ENCODE measurements at places on chromosomes 12 and 14.

GRCh38 chr12:55072083-55072482 is 52.3 kb downstream of the NEUROD4 start:
- no peak for DNase-seq

DNA sequence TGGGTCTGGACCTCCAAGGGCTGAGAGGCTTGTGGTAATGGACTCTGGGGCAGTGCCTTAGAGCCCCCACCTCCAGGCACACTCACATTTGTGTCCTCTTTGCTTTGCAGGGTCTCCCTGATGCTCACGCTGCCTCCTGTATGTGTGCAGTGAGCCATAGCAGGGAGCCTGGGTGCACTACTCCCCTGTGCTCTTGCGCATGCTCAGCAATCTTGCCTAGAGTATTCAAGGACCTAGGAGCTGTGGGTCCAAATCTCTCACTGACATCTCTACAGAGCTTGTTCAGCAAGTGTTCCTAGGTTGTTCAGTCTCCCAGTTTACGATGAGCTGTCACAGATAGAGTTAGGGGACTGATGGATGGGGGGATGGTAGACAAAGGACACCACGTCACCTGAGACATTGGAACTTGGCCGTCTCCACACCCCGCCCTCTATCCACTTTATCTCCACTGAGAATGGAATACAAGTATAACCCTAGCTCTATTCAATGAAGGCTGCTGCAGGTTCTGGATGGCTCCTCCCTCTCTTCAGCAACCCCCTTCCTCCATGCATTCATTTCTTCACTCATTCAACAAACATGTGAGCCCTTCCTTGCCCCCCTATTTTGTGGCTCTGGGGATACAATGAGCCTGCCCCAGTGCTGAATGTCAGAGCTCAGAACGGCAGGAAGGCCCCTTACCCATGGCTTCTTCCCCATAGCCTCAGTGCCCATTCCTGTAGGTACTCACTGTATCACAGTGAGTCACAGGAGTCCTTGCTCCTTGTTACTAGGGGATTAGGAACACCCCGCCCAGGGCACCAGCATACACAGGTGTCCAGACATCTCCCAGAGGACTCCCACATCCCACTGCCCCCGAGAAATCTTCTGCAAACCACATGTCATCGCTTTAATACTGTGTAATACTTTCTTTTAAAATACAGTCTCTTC is 31.2 kb downstream of the FIGNL2 start:
- no peak for DNase-seq

GRCh38 chr14:103541709-103542604 is 13.0 kb downstream of the TRMT61A start:
- no peak for DNase-seq

- DNase-seq: no peak
These were observed 20.3 kb downstream of the FIGNL2 start for GRCh38 chr12:51827925-51828818.

GRCh38 chr12:13668880-13669279 is 312.5 kb downstream of the GRIN2B start:
- DNase-seq: no peak

GRCh38 chr14:30657606-30658163 is 35.6 kb downstream of the SCFD1 start:
- no peak for DNase-seq

- no peak for DNase-seq
These were observed 404.4 kb downstream of the FLRT2 start for GRCh38 chr14:85934123-85934885.

DNA sequence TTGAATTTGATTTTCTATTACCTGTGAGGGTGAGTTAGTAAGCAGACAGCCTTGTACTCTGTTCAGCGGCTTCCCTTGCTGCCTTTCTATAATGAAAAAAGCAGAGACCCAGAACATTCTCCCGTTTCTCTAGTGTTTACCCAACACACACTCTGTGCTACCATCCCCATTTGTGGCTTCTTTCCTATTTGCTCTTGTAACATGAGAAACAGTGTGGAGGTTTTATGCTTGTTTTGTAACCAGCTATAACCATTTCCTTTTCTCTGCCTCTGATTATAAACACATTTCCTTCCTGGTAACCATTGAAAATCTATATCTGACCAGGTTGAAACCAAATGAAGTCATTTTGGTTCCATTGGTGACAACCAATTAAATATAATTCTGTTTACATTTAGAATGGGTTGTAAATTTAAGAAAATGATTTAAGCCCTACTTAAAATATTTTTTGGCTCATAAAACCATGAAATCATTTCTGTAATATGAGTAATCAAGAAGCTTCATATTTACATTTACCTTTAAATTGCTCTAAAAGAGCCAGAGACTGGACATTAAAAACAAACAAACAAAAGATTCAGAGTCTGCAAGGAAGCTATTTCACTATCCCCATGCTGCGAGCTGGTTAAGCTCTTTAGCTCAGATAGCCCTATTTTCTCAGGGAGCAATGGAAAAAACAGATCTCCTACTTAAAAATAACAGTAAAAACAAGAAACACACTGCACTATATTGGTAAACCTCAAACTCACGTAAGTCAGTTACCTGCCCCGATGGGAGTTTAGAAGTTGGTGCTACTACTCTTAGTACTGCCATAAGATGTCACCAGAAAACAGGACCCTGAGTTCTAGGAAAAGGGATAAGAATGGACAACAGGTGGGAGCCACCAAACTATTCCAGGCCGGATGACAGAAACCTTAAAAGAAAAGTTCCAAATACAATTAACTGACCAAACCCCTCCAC is 206.5 kb upstream of the EEA1 start:
- DNase-seq: peak; percentile 45

DNA sequence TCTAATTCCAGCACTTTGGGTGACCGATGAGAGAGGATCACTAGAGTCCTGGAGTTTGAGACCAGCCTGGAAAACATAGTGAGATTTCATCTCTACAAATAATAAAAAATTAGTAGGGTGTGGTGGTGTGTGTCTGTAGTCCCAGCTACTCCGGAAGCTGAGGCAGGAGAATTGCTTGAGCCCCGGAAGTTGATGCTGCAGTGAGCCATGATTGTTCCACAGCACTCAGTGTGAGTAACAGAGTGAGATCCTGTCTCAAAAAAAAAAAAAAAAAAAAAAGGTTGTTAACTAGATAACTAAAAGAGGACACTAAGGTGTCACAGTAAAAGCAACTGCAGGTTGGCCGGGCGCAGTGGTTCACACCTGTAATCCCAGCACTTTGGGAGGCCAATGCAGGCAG is 121.3 kb upstream of the MAX start:
- DNase-seq: no peak

DNA sequence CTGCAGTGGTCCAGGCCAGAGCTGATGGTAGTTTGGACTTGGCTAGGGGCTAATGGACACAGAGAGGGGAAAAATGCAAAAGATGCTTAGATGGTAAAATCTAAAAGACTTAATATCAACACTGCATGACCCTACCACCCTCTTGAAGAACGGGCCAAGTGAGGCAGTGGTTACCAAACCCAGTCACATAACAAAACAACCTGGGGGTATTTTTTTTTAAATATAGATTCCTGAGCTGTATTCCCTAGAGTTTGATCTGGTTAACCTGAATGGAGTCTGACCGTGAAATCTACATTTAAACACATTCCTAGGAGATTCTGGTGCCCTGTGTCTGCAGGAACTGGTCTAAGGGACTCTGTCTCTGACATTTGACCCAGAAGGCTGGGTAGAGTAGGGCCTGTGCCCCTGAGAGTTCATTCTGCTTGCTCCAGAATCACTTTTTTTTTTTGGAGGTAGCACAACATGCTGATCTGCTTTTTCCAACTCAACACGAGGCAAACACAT is 15.7 kb downstream of the ABHD4 start:
- DNase-seq: no peak

GRCh38 chr14:64467101-64467500 is 1.8 kb downstream of the AKAP5 start:
- DNase-seq: no peak

DNA sequence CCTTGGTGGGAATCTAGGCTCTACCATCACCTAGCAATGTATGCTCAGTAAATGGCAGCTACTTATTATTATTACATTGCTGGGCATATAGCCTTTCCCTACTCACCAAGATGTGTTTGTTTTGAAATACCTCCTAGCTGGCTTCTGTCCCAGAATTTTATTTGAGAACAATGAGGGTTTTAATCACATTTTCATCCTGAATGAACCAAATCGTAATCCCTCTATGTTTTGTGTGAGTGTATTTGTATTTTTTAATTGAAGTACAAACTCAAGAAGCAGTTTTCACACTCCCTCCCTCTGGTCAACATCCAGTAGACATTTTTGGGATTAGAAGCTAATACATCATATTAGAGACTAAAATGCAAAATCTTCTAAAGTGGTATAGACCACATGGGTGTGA is 7.6 kb downstream of the SLC7A8 start:
- no peak for DNase-seq

GRCh38 chr14:52313903-52314594 is at the start of gene PTGER2:
Gene PTGER2 (plus strand): TSS chr14:52314312. CDS start chr14:52314549, 237 bp downstream.
- peak; percentile 53 for DNase-seq

DNA sequence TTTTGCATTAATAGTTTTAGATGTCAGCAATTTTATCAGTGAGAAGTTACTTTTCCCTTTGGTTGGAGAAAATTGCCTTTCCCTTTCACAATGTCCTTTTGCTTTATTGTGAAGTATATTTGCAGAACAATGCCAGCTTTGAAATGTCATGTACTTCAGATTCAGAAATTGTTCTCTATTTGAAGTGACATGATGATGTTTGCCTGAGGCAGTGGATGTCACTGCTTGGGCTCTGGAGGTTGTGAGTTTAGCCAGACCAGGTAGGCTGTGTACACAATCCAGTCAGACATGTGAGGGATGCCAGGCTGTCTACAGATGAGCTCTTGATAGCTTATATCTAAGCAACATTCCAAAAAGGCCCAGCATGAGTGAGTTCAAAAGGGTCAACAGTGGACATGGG is 451.9 kb upstream of the FBXO33 start:
- no peak for DNase-seq

GRCh38 chr14:67487937-67488893 is at the start of gene TMEM229B:
Gene TMEM229B (minus strand): TSS chr14:67488721. CDS start chr14:67473923, 14,798 bp downstream.
- DNase-seq: no peak

DNA sequence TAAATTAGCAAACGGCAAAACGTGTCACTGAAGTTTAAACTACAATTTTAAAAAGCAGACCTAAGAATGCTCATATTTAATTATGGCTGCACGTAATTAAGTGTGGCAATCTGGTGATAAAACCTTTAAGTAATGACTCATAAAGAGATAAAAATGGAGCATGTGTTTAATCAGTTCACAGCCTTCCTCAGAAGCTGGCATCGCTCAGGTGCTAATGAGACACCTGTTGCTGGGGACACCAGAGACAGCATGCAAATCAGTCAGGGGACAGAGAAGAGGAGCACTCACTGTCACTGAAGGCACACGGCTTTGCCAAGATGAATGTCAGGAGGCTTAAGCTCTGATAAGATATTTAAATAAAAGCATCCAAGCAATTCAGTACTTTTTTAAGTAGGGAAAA is 840.3 kb downstream of the GALC start:
- no peak for DNase-seq

DNA sequence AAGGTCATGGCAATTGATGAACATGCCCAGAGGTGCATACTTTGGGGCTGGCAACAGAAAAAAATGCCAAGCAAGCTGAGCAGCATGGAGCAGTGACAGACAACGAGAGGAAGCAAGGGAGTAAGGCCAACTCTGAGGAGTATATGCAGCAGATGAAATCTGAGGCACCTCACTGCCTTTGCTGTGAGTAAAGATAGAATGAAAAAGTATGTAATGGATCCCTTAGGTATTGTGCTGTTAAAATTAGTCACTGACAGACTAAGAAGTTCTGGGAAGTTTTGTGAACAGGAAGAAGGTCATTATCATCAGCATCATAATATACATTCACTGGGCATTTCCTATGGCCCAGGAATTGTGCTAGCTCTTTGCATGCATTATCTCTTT is 269.9 kb downstream of the DUSP6 start:
- no peak for DNase-seq

- DNase-seq: no peak
These were observed 76.0 kb downstream of the NPAS3 start for GRCh38 chr14:33014710-33015109.

GRCh38 chr12:13404631-13405473 is 208.3 kb downstream of the EMP1 start:
- no peak for DNase-seq

- peak; percentile 33 for DNase-seq
These were observed 14.1 kb upstream of the NUMB start for GRCh38 chr14:73472185-73473114.

DNA sequence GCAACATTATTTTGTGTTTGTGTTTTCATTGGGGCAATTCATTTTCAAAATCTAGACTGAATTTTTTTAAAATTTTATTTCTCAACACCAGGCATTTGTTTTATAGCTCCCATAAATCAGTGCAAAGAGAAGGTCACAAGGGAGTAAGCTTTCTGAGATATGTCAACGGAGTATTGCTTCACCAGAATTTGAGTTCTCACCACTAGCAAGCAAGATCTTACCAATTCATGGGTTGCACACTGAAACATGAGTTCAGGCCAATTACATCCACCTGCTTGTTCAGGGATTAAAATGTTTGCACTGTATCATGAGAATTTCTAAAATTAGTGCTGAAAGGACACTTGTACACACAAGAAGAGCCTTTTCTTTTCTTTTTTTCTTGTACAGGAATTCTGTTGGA is 121.9 kb downstream of the CAND1 start:
- DNase-seq: no peak

- DNase-seq: no peak
These were observed 11.2 kb downstream of the HECTD4 start for GRCh38 chr12:112370868-112371510.

GRCh38 chr12:22876262-22876661 is 251.3 kb downstream of the ETNK1 start:
- DNase-seq: no peak

GRCh38 chr12:107349008-107349747 is 255.8 kb upstream of the CRY1 start:
- peak; percentile 69 for DNase-seq

GRCh38 chr12:118498171-118498570 is 121.8 kb downstream of the SUDS3 start:
- DNase-seq: no peak

DNA sequence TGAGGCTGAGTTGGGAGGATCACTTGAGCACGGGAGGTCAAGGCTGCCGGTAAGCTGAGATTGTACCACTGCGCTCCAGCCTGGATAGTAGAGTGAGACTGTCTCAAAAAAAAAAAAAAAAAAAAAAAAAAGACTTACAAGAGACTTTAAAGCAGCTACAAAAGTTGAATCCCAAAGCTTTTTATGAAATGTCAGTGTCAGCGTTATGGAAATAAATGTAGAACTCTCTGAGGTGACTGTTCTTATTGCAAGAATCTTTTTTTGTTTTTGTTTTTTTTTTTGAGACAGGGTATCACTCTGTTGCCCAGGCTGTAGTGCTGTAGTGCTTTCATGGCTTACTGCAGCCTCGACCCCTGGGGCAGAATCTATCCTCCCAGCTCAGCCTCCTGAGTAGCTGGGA is 17.2 kb downstream of the FUT8 start:
- no peak for DNase-seq

- no peak for DNase-seq
These were observed 54.9 kb downstream of the DNAH10 start for GRCh38 chr12:123816896-123817537.

GRCh38 chr12:569803-570434 is 93.3 kb downstream of the NINJ2 start:
- DNase-seq: peak; percentile 59

- DNase-seq: no peak
These were observed 32.7 kb downstream of the ZCCHC8 start for GRCh38 chr12:122467983-122468382.

GRCh38 chr12:15206338-15206737 is 14.9 kb downstream of the RERG start:
- no peak for DNase-seq

- no peak for DNase-seq
These were observed 42.7 kb downstream of the AEBP2 start for GRCh38 chr12:19482036-19482435.

- no peak for DNase-seq
These were observed 23.0 kb upstream of the GPR132 start for GRCh38 chr14:105087963-105088811.
